ENCODE measurements at places on chromosomes 11 and 22. TPM values are rescaled to one million over a fixed set of nuclear protein-coding genes. Genes with fewer than 3 reads are reported as not detected.

The PHETA2 gene
- total RNA-seq, result 3.5 TPM

The FIBIN gene
- total RNA-seq, result not detected

DNA sequence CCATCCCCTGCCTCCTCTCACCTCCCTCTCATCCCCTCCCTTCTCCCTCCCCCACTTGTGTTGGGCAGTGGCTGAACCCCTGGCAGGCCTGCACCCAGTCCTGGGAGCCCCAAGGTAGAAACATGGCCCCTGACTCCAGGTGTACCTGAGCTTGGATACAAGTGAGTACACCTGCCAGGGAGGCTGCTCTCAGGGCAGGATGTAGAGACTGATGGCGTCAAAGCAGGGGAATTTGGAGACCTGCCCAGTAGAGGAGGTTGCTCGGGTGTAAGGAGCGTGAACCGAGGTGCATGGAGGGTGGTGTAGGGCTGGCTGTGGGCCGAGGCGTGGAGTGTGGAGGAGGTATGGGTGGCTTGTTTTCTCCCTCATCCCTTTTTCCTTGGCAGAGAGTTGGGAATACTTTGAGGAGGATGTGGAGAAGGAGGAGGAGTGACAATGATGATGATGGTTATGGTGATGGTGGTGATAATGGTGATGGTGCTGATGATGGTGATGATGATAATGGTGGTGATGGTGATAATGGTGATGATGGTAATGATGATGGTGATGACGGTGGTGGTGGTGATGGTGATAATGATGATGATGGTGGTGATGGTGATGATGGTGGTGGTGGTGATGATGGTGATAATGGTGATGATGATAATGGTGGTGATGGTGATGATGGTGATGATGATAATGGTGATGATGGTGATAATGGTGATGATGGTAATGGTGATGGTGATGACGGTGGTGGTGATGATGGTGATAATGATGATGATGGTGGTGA, 12.3 kb downstream of the MRGPRG start:
- no peak overlapping the region for H3K4me3 ChIP-seq
- no peak overlapping the region for H3K27ac ChIP-seq
- no peaks in the 10 kb centered on the region for H3K36me3 ChIP-seq
- peaks cover 10% of the 10 kb centered on the region for H3K27me3 ChIP-seq
- peaks cover 15% of the 10 kb centered on the region for H3K4me1 ChIP-seq
- no peak for DNase-seq

- H3K36me3 ChIP-seq, result no peaks in the 10 kb centered on the region
- DNase-seq, result no peak
- H3K4me1 ChIP-seq, result no peaks in the 10 kb centered on the region
- no peak overlapping the region for H3K27ac ChIP-seq
- H3K4me3 ChIP-seq, result no peak overlapping the region
Measured at GRCh38 chr11:8068605-8069221, 12.3 kb upstream of the TUB start.

DNA sequence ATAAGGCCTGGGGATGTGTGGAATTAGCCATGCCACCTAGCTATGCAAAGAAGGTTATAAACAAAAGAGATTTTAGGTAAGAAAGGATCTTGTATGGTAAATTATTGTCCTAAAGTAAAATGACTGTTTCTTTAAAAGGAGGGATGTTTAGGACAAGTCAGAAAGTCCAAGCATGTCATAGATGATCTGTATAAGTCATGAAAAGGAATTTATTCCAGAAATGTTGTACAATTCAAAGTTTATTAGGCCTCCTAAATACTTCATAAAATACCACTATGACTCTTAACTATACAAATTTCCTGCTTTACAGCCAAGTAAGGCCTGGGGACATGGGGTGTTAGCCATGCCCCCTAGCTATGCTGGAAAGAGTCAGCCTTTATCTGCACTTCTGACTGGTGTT, 22.7 kb downstream of the OR5A2 start:
- no peaks in the 10 kb centered on the region for H3K4me1 ChIP-seq
- DNase-seq, result no peak
- no peaks in the 10 kb centered on the region for H3K27me3 ChIP-seq
- no peaks in the 10 kb centered on the region for H3K36me3 ChIP-seq

DNA sequence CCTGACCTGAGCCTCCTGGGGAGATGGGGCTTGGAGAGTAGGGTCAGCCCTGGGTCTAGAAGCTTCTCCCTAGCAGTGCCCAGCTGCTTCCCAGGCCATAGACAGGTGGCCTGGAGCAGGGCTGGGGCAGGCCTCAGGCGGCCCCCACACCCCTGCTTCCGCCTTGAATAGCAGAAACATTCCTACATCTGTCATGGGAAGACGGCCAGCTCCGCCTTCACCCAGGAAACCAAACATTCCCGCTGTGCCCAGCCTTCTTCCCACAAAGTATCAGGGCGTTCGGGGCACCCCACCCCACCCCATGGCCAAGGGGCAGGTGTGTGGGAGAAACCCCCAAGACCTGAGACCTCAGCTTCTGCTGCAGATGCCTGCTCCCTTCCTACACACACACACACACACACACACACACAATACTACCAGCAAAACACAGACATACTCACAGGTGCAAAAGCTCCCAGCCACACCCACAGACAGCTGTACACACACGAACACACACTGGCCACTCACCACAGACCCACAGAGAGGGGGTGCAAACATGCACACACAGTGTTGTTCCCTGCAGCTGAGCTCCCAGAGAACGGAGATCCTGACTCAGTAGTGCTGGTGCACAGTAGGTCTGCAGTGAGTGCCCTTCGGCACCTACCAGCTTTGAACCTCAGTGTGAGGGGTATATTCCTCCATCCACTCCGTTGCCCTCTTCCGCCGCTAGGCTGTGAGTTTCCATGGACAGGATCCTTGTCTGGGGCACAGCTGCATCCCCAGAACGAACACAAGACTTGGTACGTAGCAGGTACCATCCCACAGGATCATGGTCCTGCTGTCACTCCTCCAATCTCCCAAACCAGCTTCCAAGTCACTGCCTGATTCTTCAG, 37.4 kb downstream of the PDGFB start:
- H3K4me1 ChIP-seq, result peaks cover 6% of the 10 kb centered on the region
- no peak overlapping the region for H3K4me3 ChIP-seq
- no peaks in the 10 kb centered on the region for H3K27me3 ChIP-seq
- peaks cover 3% of the 10 kb centered on the region for H3K36me3 ChIP-seq

DNA sequence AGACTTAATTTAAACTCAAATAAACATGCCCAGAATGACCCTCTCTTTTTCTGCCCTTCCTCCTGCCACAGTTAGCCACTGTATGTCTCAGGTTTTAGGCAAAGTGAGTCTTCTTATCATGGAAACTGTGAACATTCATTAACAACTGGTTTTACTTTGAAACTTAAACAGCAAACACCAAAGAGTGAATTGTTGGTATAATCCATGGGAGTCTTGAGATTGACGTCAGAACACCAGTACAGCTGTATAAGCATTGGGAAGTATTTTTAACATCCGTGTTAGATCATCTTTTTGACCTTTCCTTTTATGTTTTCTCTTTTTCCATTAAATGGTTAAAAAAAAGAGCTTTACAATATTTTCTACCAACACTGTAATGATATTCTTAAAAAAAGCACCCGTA, 38.9 kb downstream of the ARHGEF12 start:
- no peak for DNase-seq
- peaks cover 23% of the 10 kb centered on the region for H3K4me1 ChIP-seq
- H3K27ac ChIP-seq, result no peak overlapping the region
- peaks cover 8% of the 10 kb centered on the region for H3K36me3 ChIP-seq
- no peak overlapping the region for H3K4me3 ChIP-seq

GRCh38 chr11:133467686-133468085, 64.6 kb downstream of the OPCML start:
- no peak overlapping the region for H3K27ac ChIP-seq
- H3K4me1 ChIP-seq, result peaks cover 1% of the 10 kb centered on the region
- no peaks in the 10 kb centered on the region for H3K36me3 ChIP-seq
